H7 (cell line): ENCODE measurements at places on chromosomes 16 and 17. TPM values are rescaled to one million over a fixed set of nuclear protein-coding genes. Genes with fewer than 3 reads are reported as not detected.

DNA sequence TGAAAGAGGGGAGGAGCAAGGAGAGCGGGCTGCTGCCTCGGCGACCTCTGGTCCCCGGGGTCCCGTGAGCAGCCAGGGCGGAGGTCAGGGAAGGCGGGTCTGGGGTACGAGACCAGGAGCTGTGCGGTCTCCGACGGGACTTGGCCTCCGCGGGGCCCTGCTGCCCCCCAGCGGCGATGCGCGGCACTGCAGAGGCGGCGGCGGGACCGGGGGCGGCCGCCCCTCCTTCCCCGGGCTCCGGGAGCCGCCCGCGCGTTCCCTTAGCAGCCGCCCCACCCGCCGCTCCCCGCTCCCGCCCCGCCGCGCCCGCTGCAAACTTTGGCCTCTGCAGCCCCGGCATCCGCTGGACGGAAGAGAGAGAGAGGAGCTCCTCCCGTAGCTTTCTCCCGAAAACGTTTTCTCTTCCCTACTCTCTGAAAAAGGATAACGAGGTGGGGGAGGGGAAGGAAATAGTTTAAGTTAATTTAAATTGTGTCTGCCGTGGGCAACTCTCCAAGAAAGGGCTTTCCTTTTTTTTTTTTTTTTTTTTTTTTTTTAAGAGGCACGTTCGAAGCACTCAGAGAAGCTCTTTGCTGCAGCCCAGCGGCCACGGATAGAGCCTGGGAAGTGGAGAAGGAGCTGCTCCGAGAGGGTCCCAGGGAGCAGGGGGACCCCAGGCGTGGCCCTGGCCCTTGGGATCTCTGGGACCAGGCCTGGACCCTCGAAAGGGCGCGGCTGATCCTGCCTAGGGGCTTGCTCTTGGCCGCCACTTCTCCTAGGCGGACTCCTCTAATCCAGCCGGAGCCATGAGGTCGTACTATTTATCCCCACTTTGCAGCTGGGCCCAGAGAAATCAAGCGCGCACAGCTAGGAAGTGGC, 43.2 kb downstream of the C16orf82 start:
- DNase-seq, result peak; percentile 97

DNA sequence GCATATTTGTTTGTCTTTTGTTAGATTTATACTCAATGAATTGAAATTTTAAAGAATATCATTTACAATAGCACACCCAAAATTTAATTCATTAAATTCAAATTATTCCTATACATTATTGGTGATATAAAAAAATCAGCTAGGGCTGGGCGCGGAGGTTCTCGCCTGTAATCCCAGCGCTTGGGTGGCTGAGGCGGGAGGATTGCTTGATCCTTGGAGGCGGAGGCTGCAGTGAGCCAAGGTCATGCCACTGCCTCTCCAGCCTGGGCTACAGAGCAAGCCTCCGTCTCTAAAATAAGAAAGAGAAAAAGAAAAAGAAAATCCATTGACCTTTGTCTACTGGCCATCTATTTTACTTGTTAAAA, 4.5 kb upstream of the PRDM7 start:
- no peak for DNase-seq

DNA sequence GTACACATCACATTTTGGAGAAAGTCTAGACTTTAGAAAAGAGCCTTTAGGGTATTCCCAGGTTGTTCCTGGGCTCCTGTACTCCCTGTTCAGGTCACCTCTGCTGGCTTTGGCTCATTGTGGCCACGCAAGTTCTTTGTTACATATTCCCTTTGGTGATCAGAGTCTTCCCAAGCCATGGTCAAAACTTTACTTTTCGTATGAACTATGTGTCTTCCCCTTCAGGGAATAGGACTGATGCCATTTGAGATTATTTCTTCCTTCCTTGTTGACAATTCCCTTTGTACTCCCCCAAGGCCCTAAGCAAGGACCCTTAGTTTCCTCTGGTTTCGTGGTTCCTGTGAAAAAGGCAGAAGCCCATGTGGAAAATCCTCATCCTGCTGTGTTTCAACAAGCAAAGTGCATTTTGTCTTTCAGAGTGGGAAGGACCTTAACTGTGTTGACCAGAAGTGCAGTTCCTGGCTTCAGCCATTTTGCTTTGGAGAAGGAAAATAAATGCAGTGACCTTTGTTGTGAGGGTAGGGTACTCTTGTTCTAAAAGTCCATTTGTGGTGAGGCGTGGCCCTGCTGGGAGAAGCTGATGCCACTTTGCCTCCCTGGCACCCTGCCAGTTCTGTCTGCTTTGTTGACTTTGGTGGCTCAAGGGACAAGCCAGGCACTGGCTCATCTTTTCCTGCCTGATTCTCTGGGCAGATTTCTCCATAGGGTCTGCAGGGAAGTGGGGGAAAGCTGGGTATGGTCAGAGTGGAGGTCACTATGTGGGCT, 55.1 kb downstream of the ZNRF1 start:
- no peak for DNase-seq

GRCh38 chr16:2966808-2967191, 2.3 kb upstream of the PAQR4 start:
- DNase-seq, result no peak

DNA sequence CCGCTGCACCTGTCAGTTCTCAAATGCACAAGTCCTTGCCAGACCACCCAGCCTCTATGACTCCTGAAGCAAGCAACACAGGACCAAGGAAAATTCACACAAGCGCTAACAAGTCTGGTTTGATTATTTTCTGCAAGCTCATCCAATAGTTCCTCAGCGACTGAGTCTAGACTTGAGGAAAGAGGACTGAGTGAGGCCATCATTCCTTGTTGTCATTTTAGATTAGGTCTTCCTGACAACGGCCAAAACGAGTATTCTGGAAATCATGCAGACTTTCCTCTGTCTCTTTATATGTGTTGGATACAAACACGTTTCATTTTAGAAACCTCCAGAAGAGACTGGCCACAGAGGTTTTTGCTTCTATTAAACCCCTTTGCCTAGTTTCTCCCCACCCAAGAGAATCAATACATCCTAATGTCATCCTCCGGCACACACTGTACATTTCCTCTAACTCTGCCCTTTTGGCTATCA, 561 bp downstream of the CCDC47 start:
- DNase-seq, result no peak

DNA sequence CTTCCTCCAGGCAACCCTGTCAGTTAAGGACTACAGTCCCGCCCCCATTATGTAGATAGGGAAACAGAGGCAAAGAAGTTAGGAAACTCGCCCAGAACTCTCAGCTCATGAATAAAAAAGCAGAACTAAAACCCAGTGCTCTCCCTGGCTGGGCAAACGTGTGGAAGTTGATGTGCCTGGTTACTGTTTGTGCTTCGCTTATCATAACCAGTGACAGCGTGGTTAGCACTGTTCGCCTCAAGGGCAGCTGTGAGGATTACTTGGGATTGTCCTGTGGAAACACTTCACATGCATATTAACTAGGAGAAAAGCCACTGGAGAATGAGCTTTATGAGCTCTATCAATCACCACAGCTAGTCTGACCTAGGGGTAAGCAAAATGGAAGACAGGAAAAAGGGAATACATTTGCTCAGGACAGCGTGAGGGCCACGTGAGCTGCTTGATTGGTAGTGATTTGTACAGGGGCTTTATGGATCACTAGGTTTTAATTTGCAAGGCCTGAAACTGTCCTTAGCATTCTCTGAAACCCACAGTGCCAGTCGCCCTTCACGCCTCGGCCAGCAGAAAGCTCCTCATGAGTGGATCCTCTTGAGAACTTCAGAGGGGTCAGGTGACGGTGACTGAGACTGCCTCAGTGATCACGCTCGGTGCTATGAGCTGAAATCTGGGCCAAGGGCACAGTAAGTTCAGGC, 19.9 kb downstream of the CYB5D2 start:
- no peak for DNase-seq

DNA sequence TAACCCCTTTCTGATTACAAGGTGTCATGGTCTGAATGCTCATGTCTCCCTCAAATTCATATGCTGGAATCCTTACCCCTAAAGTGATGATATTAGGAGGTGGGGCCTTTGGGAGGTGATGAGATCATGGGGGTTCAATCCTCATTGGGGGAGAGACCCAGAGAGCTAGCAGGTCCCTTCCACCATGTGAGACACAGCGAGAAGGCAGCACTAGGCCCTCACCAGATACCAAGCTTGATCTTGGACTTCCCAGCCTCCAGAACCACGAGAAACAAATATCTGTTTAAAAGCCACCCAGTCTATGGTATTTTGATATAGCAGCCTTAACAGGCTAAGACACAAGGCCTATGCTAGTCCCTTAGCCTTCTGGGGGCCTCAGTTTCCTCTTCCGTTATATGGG, 45.9 kb downstream of the MYH11 start:
- no peak for DNase-seq

NPW gene
- 2.0 and 2.3 TPM in 2 replicates for total RNA-seq

DNA sequence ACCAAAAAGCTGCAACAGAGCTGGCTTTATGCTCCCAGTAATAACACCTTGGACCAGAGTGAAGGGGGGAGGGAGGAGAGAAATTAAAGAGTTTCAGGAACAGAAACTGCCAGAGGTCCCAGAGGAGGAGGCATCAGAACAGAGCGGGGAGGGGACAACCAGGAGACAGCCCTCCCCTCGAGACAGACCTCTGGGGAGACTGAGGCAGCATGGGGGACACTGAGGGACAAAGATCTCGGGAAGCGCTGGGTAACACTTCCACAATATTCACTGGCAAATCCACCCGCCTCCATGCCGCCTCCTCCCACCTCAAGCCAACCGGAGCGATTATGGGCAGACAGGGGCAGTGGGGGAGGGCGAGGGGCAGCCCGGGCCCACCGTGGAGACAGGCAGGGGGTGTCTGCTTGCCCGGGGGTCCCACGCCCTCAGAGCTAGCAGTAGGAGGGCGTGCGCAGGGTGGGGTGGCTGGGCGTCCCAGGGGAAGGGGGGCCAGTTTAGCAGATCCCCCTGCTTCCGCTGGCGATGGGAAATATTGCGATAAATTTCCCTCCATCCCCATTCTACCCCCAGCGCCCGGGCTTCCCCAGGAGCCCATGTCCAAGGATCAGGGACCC, 1.2 kb downstream of the PCGF2 start:
- DNase-seq, result no peak

DNA sequence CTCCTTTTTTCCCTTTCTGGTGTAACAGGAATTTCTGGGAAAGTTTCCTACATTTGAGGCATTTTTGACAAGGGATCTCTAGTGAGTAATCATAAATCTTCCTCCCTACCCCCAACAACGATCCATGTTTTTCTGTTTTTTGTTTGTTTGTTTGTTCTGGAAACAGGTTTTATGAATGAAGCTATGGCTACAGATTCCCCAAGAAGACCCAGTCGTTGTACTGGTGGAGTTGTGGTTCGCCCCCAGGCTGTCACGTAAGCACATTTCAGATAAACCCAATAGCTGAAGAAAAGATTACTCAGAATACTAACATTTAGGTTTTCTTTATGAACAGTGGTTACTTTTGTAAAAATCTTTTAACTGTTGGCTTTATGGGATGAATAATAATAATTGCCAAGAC, 1.6 kb downstream of the BCAS3 start:
- DNase-seq, result no peak

- peak; percentile 51 for DNase-seq
These were observed 2.9 kb downstream of the C16orf90 start for GRCh38 chr16:3492356-3492755.
